ENCODE measurements at places on chromosomes 2 and 18.

GRCh38 chr2:218986148-218986761 is 1.3 kb upstream of the FEV start:
- DNase-seq: no peak

DNA sequence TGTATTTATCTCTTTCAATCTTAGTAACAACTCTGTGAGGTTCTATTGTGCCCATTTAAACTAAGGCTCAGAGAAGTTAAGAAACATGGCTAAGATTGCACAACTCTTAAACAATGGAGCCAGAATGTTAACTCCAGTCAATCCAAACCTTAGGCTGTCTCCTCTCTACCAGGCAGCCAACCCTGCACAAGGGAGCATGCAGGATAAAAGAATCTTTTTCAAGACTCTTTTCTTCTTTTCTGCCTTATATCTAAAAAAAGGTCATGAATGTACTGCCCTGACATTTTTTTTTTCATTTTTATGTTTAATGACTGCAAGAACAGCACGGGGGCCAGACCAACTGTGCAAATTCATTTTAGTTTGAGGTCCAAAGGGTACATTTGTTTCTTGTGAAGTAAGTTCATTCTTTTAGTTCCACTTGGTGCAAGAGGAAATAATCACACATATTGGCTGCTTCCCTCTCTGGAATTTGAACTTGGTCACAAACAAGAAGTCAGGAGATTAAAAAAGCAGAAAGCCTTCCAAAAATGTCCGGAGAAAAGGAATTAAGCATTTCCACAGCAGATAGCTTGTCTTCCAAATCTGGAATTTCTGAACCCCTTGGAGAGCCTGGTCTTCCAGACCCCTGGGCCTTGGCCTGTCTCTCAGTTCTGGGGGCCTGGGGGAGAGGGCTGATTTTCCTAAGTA is 96.0 kb upstream of the RIOK3 start:
- DNase-seq: peak; percentile 85

DNA sequence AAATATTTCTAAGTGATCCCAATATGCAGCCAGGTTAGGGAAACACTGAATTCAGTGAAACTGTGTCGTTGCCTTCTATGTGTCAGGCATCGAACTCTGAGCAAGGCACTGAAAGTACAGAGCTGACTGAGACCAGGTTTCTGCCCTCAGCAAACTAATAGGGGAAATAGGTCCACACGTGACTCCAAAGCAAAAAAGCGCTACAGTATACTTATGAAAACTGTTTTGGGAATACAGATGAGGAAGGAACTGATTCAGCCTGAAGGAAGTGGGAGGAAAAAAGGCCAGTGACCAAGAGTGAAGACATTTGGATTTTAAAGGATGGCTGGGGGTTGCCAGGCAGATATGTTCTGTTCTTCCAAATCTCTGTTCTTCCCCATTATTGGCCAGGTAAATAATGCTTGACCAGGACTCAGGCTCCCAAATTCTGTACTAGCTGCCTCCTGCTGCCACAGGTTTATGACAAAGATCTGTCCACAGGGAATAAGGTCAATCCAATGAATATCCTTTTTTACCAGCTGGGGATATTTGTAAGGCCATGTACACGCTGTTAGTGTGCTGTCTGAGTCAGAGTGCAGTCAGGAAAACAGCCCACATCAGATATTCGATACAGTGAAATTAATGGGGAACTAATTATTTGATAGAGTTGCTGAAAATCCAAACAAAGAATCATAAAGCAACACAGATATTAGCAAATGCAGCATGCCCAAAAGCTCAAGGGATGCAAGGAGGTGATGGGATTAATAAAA is 24.5 kb upstream of the INPP4A start:
- DNase-seq: no peak

DNA sequence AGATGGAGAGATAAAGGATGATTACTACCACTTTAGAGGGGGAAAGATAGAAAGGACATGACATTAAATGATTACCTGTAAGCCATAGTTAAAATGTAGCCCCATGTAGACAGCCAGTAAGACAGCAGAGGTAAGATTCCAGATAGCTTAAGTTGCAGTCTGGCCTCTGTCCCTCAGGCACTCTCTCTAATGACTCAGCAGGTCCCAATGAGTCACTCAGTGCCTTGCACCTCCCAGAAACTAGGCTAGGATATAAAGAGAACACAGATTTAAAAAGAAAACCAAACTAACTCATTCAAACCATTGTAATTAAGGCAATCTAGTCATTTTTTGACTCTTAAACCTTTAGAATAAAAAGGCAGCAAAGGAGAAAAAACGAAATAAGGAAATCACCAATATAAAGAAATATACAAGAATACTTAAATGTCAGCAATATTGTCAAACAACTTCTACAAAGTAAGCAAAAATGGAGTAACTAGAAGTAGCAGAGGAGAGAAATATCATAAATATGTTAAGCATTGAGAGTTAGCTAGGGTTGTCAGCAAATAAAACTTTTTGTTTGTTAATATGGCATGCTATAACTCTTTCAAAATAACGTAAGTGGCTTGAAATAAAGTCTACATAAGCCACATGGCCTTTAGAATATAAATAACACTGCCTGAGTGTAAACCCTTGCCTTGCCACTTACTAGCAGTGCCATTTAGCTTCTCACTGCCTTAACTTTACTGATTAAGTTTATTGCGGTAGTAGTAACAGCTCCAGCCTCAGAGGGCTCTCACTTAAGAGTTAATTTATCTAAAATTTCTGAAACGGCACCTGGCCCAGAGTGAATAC is 48.5 kb downstream of the SOCS6 start:
- peak; percentile 75 for DNase-seq

DNA sequence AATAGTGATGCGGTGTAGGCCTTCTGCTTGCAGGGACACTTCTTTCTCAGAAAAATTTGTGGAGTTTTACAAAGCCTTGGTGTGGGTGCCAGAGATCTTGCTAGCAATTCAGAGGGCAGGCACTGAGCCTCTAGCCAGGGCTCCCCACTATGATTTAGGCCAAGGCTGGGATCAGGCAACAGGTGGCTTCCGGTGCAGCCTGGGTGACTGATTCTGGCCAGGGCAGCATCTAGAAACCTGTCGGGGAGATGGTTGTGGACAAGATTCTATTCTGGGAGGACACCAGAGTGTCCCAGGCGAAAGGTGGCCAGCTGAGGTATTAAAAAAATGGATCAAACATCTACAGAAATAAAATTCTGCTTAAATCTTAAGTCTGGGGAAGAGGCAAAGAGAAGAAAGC is 21.5 kb upstream of the TNP1 start:
- no peak for DNase-seq

DNA sequence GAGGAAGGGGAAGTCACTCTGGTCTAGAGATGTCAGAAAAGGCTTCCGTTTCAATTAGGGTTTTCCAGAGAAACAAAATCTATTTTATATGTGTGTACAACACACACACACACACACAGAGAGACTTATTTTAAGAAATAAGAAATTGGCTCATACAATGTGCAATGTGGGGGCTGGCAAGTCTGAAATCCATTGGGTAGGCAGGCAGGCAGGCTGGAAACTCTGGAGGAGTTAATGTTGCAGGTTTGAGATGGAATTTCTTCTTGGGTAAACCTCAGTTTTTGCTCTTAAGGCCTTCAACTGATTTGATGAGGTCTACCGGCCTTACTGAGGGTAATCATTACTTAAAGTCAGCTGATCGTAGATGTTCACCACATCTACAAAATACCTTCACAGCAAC is 62.6 kb downstream of the MDH1 start:
- DNase-seq: no peak

DNA sequence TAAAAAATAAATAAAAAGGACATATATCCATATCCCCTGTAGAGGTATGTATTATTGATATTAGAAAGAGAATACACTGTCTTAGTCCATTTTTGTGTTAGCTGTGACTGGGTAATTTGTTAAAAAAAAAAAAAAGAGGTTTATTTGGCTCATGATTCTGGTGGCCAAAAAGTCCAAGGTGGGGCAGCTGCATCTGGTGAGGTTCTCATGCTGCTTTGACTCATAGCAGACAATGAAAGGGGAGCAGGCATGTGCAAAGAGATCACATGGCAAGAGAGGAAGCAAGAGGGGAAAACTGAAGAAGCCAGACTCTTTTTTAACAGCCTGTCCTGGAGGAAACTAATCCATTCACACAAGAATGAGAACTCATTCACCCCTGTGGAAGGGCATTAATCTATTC is 101.6 kb upstream of the MAP4K3 start:
- DNase-seq: no peak

DNA sequence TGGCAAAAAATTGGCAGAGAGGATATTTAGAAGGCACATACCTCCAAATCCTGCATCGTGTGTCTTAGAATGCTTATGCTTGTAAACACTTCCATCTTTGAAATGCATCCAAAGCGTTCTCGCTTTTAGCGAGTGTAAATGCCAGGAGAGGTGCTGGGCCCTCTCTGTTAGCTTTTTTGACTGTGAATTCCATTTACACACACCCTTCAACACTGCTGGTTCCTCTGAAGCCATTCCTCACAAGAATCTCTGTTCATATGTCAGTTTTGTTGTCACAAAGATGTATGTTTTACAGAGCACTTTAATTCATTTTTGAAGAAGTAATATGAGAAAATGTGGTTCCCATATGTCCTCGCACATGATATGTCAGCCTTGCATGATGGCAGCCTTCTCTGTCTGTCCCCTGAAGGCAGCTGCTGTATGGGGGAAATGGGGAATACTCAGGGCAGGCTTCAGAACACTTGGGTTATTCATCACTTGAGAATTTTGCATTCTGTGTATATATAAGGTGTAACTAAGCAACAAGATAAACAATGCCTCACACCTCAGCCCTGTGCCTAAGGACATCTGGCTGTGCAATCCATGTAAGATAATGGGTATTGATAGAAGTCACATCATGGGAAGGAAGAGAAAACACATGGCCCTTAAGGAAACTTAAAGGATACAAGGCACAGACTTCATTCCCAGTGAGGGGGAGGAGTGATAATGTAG is 52.3 kb downstream of the RAB27B start:
- DNase-seq: peak; percentile 35

DNA sequence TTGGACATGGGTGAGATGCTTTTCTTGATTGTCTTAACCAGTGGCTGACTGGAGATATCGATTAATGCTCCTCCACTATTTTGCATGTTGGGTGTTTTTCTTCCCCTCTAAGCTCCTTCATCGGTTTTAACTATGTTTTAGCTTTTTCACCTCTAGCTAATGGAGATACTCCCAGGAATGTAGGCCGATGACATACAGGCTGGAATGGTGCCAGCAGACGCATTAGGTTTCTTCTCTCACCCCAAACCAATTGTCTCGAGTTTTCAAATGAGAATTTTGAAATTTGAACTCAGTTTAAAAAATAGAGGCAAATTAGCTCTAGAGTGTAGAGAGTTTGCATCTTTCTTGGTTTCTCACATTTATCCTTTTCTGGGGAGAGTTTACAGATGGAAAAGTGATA is 247.6 kb downstream of the RPRM start:
- no peak for DNase-seq

GRCh38 chr2:95354925-95355324 is 47.6 kb upstream of the FAHD2A start:
- DNase-seq: no peak

- DNase-seq: peak; percentile 12
Observed at GRCh38 chr2:202172439-202173211, 65.8 kb downstream of the SUMO1 start.

GRCh38 chr2:156526950-156527636 is 90.9 kb downstream of the GPD2 start:
- DNase-seq: no peak

DNA sequence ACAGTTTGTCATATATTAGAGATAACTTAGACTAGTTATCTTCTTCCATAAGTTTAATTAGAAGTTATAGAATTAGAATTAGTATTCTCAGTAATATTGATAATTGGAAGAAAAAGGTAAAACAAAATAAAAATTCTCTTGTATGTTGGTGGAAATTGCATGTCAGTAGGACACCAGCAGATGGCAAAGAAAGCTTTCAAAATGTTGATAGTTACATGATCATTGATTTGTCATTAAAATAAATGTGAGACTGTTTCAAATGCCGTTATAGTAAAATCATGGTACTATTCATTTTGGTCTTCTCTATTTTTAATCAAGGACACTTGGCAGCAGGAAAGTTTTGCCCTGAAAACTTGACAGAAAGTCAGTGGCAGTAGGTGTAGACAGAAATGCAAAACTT is 270.2 kb downstream of the TGIF1 start:
- no peak for DNase-seq

DNA sequence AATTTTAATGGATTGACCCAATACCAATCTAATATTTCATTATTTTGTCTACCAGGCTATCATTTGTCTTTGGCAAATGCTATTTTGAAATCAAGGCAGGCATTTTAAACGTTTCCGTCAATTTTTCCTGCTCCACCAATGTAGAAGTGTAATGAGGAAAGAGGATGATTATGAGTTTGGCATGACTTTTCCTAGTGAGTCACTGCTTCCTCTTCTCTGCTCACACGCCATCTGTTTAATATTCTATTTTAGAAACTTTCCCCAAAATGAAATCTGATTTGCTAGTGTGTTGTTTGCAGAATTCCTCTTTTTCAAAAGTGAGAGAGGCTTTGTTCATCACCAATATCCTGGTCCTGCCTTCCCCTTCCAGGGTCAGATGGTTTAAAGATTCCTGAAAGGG is 42.5 kb upstream of the PID1 start:
- peak; percentile 72 for DNase-seq

GRCh38 chr2:17821535-17822444 is 5.5 kb downstream of the MSGN1 start:
- no peak for DNase-seq

GRCh38 chr18:79481046-79481790 is 85.5 kb downstream of the NFATC1 start:
- DNase-seq: no peak

- no peak for DNase-seq
Observed at GRCh38 chr2:45199973-45200372, 190.7 kb upstream of the SIX2 start.

DNA sequence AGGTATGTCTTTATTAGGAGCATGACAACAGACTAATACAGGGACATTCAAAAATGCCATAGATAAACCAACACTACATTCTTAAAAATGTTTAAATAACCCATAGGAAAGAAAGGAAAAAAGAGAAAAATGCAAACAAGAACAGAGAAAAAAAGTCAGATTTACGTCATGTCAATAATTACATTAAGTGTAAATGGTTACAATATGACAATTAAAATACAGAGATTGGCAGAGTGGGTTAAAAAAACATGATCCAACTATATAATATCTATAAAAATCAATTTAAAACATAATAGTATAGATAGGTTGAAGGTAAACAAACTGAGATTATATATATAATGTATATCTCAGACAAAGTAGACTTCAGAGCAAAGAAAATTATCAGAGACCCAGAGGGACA is 255.8 kb downstream of the ANAPC1 start:
- no peak for DNase-seq

Data from fibroblast of gingiva (primary cell).